ENCODE measurements at places on chromosomes 3 and 15.

DNA sequence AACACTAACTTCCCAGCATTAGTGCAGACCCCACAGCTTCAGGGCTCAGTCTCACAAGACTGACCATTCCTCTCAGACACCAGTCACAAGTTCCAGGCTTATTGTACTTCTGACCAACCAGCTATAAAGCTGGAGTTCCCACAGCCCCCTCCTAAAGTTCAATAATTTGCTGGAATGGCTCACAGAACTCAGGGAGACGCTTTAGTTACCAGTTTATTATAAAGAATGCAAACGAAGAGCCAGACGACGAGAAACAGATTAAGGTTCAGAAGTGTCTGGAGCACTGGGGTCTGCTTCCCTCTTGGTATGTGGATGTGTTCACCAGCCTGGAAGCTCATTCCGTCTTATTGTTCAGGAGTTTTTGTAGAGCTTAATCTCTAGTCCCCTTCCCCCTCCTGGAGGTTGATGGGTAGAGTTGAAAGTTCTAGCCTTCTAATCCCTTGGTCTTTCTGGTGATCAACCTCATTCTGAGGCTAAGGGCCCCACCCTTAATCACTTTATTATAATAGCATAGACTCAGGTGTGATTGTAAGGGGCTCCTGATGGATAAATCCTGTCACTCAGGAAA is 4.8 kb upstream of the CSRNP1 start:
- no peak for DNase-seq

- peak; percentile 65 for DNase-seq
These were observed 11.2 kb downstream of the ATP8B4 start for GRCh38 chr15:50107591-50108408.

DNA sequence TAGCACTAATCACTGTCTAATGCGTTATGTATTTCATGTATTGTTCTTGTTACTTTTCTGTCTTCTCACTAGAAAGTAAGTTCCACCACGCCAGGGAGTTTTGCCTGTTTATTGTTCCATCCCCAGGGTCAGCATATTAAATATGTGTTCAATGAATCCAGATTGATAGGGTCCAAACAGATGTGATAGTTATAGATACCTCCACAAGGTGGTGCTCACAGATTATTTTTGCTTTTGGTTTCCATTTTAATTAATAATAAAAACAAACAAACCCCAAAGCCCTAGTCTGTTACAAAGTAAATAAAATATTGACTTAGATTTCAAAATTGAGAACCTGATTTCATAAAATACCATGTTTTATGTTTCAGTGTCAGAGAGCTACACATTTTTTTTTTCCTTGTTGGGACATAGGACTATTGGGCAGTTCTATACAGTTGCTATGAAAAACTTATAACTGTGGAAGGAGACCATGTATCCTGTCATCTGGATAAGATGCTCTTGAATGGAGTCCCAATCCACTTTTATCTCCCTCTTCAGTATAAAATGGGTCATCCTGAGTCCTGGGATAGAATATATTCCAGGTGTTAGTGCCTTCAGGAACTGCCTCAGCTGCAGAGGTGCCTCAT is 12.4 kb downstream of the OTOL1 start:
- peak; percentile 15 for DNase-seq

- no peak for DNase-seq
These were observed 278.3 kb downstream of the FGF12 start for GRCh38 chr3:192449036-192449435.

DNA sequence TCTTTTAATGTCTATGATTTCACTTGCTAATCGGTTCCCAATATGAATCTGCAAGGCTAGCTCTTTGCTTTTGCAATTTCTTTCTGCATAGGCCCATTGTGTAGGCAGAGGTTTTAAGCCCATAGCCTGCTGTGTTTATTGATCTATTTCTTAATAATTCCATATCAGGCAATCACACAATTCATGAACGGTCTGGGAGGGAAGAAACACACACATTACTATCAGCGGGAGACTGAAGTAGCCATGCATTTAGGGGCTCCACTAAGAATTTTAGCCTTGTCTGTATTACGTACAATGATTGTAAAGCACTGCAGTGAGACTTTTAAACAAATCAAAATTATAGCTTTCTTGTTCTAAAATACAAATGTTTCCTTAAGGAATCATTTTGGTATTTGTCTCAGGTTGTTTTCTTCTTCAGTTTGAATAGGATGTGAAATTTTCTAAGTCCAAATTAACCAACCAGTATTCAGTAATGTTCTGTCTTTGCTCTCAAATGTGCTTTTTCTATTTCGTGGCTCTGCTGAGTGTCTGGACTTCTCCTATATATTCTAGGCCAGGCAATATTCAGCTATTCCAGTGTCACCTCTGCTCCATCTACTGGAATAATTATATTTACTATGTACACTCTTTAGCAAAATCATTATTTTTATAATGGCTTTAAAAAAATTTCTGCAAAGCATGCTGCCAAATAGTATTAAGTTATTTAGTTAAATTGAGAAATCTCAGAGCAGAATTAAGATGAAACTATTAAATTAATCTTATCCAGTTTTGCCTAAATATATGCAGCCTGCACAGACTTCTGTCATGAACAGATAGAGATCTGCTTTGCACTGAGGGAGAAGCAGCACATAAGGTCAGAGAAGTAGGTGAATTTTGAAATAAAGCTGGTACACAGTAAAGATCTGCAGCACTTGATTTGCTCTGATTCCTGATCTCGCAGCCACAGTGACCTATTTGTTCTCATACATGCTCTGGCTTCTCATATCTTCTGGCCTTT is 103.0 kb upstream of the NAALADL2 start:
- DNase-seq = no peak

- no peak for DNase-seq
These were observed 20.7 kb downstream of the CLDN1 start for GRCh38 chr3:190301591-190301990.

DNA sequence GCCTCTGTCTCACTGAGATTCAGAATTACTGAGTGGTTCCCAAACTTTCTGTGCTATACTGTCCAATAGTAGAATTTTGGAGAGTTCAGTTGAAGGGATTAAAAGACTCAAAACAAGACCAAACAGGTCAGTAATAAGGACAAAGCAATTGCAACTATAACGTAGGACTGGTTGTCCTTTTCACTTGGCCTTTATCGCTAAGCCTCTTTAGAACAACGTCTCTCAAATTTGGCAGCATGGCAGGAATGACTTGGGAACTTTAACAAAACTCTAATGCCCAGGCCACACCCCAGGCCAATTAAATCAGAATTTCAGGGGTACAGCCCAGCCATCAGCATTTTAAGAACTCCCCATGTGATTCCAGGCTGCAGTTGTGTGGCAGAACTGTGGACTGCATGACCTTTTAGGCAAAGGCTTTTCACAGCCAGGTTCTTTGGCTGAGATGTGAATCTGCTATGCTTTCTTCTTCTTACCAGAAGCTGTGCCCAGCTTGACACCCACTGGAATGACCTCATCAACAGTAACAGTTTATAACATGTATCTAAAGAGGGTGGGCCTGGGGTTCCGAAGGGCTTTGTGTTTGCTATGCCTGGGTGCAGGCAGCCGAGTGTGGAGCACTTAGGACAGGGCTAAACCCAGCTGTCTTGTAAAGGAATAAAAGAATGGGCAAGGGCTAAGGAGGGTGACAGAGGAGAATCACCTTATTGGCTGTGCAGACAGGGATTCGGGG is 226.2 kb upstream of the PRICKLE2 start:
- no peak for DNase-seq

DNA sequence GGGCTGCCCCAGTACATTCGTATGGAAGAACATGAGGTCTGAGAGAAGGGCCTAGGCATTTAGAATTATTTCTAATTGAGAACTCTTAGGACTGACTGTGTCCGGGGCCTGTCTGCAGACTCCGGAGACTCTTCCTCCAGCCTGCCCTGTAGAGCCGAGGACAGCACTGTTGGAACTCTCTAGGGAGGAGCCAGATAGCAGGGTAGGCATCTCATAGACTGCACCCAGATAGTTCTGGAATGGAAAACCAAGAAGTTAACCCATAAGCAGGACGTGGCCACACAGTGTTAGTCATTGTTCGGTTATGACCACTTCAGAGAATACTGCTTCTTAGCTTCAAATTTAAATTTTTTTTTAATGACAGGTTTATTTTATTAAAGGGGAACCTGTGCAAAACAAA is 59.5 kb downstream of the SNRK start:
- DNase-seq = no peak

DNA sequence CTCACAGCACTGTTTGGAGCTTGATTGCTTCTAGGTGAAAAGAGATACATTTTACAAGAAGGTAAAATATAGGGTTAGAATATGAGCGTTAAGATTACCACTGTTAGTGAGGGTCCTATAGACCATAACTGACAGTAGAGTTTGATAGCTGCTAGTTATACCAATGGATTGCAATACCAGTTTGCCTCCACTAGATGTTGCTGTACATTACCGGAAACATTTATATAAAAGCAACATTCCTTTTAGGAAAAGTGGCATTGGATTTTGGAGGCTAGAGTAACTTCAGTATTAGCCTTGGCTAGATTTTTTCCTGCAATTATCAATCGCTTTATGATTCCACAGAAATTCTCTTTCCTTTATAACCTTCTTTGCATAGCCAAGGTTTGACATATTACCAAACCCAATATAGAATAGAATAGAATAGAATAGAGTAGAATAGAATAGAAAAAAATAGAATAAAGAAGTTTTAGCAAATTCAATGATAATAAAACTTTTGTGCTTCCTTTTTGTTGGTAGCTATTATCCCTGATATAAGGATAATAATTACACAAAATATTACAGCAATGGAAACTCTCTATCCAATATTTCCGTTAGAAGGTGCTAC is 1093.6 kb upstream of the ALCAM start:
- no peak for DNase-seq

- no peak for DNase-seq
These were observed 402.1 kb upstream of the MCTP2 start for GRCh38 chr15:93829115-93829870.

- DNase-seq = no peak
These were observed 137.3 kb downstream of the FEZF2 start for GRCh38 chr3:62236016-62236415.

- no peak for DNase-seq
These were observed 43.0 kb upstream of the SEC13 start for GRCh38 chr3:10363935-10364334.

- no peak for DNase-seq
These were observed 5.2 kb upstream of the LRRK1 start for GRCh38 chr15:100913961-100914360.
